Activated effector memory CD4-positive, alpha-beta T cell treated with Interleukin-2 at 50 U/mL for 16 hours (primary cell): ENCODE measurements at places on chromosomes 12 and 14.

GRCh38 chr12:76726626-76727025 is 37.3 kb upstream of the ZDHHC17 start:
- no peak for DNase-seq

DNA sequence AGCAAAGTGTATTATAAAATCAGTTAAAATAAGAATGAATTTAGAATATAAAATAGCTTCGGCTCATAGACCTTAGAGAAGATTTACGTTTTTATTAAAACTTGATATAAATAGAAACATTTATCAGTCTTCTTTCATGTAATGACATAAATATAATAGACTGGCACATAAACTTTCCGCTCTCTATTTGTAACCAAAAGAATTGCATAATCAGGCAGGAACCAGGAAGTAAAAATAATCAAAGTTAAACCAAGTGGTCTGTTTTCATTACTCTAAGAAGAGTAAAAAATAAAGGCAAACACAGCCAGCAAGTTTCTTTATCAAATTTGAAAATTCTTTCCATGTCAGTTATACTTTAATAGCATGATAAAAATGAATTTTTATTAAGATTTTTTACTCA is 46.3 kb upstream of the ATP2A2 start:
- DNase-seq, result no peak

GRCh38 chr12:13163868-13164635 is 32.5 kb upstream of the EMP1 start:
- DNase-seq, result no peak

- no peak for DNase-seq
Observed at GRCh38 chr12:113800201-113800600, 165.9 kb downstream of the RBM19 start.

GRCh38 chr12:14284184-14284722 is 81.2 kb upstream of the ATF7IP start:
- DNase-seq, result no peak
